ENCODE measurements at places on chromosomes 1 and 21. TPM values are rescaled to one million over a fixed set of nuclear protein-coding genes. Genes with fewer than 3 reads are reported as not detected.

DNA sequence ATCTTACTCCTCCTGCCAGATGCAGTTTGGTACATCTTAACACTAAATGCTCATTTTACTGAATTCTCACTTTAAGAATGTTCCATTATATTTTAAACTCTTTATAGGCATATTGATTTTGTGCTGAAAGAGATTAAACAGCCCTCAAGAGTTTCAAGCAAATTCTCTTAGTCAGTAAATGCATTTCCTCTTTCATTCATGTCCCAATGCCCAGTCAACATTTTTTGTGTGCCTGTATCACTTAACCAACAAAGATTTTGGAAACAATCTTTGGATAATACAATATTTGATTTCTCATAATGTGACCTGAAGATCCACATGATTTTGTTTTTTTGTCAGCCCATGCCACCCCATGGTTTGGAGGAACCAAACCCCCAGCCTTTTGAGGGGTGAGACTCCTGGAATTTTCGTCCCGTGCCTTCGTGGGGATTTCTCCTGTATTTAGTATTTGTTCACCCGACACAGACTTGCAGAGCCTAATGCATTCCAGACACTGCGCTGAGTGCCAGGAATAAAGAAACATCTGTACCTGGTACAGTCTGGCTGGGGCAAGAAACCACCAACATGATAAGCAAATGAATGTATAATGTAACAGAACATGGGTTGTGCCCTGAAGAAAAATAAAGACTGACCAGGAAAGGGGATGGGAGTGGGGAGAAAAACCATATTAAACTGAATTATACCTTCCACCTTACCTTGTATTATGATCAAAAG lies 47.1 kb upstream of the ETS2 start:
- no peak for DNase-seq

DNA sequence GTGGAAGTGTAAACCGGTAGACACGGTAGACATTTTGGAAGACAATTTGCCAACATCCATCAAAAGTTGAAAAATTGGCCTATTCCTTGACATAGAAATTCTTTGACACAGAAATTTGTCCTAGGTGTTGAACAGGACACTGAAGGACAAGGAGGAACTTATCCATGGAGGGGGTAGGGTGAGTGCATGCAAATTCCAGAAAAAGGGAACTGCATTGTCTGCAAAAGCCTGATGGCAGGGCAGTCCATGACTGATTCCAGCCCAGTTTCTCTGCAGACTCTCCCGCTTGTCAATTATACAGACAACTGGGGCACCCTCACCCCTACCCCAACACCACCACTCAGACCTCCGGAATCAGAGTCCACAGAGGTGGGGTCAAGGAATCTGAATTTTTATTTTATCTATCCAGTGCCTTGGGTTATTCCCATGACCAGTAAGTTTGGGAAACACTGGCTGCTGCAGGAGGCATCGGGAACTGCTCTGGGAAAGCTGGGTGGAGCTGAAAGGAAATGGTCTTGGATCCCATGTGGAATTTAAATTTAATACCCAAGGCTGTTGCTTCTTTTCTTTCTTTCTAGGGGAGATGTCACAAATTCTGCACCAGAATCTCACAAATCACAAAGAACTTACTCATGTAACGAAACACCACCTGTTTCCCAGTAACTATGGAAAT lies 103.3 kb upstream of the SLC45A1 start:
- DNase-seq, result no peak

The CRP gene
- not detected for total RNA-seq

The ALPL gene
- 9.4 TPM for total RNA-seq

The LAMTOR2 gene
- 64.4 TPM for total RNA-seq

The RPS6KA1 gene
- total RNA-seq, result 3.9 TPM

The TSSK3 gene
- total RNA-seq, result 1.0 TPM

GRCh38 chr1:50975436-50975835 lies 5.4 kb downstream of the CDKN2C start:
- no peak for DNase-seq

GRCh38 chr1:3858231-3858981 lies 1.1 kb downstream of the DFFB start:
- no peak for DNase-seq

- DNase-seq, result no peak
These were observed 28.7 kb upstream of the EIF4G3 start for GRCh38 chr1:21205416-21205815.

GRCh38 chr1:202172015-202172355 lies 11.6 kb upstream of the PTPN7 start:
- no peak for DNase-seq

DNA sequence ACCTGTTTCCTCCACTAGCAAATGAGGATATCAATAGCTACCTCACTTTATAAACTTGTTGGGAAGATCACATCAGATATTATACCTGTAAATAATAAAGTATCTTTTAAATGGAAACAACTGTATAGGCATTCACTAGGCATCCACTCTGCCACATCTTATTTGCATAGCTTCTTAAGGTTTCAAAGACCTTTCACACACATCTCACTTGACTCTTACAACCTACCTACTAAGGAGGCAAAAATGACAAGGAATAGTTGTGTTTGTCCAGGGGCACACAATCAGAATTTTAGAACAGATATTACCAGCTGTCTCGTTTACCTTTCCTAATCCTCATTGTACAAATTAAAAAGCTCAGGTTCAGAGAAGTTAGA lies 51.5 kb downstream of the VANGL2 start:
- DNase-seq, result no peak

The CFHR5 gene
- total RNA-seq, result not detected

DNA sequence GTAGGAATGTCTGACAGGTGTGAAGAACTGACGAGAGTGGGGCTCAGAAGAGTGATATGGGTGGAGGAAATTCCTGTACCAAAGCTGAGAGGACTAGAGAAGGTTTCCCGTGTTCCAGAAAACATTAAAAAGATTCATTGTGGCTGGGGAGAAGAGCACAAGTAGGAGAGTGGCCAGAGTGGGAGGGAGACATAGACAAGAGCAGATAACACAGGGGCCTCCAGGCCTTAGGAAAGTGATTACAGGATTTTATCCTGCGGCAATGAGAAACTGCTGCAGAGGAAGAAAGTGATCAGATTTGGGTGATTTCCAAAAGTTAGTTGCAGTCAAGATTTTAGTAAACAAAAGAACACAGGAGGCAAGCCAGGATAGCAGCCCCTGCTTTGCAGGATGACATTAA lies 7.9 kb downstream of the C8B start:
- no peak for DNase-seq

GRCh38 chr1:36645867-36646266 lies 163.2 kb upstream of the CSF3R start:
- DNase-seq, result no peak

- peak; percentile 52 for DNase-seq
These were observed 519 bp downstream of the RERE start for GRCh38 chr1:8816831-8817411.

DNA sequence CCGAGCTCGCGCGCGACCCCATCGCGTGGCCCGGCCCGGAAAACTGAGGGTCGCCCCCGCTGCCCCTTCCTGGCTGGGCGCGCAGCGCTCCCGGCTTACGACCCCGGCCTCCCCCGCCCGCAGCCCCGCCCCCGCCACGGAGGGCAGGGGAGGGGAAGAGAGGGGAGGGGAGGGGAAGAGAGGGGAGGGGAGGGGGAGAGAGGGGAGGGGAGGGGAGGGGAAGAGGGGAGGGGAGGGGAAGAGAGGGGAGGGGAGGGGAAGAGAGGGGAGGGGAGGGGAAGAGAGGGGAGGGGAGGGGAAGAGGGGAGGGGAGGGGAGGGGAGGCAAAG lies 6.7 kb upstream of the ANKRD65 start:
- DNase-seq, result no peak

The AIRE gene
- not detected for total RNA-seq

The TNFRSF8 gene
- 0.59 TPM for total RNA-seq

DNA sequence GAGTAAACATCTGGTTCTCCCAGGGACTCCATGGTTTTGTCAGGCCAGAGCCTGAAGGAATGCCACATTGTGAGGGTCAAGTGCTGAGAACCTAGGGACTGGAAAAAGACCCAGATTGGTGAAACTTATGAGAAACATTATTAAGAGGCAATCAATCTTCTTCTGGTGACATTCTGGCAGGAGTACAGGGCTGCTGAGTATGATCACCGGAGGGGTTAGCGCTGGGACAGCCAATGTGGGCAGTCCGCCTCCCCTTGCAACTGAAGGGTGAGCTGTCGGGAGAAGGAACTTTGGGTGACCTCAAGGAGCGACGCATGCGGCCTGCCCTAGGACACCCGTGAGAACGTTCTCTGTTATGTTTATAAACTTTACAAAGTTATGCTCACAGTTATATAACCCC lies 429.0 kb downstream of the LMO4 start:
- no peak for DNase-seq

The EPHA10 gene
- 0.13 TPM for total RNA-seq

Measured in Right ventricle myocardium superior (tissue), 1 donor.